ENCODE measurements at places on chromosomes 12 and 14. TPM values are rescaled to one million over a fixed set of nuclear protein-coding genes. Genes with fewer than 3 reads are reported as not detected.

The DEGS2 gene
- total RNA-seq, result not detected

GRCh38 chr14:92846162-92846897 lies 52.2 kb downstream of the GOLGA5 start:
- peaks cover 27% of the 10 kb centered on the region for H3K36me3 ChIP-seq
- H3K27me3 ChIP-seq, result peaks cover 7% of the 10 kb centered on the region
- H3K27ac ChIP-seq, result peak overlapping the region; percentile 43
- peak; percentile 78 for DNase-seq
- peaks cover 19% of the 10 kb centered on the region for H3K4me1 ChIP-seq

- peak overlapping the region; percentile 59 for H3K27ac ChIP-seq
- H3K4me3 ChIP-seq, result peak overlapping the region; percentile 6
- peaks cover 20% of the 10 kb centered on the region for H3K4me1 ChIP-seq
- no peaks in the 10 kb centered on the region for H3K36me3 ChIP-seq
Measured at GRCh38 chr12:85626001-85626783, 210.0 kb downstream of the RASSF9 start.

DNA sequence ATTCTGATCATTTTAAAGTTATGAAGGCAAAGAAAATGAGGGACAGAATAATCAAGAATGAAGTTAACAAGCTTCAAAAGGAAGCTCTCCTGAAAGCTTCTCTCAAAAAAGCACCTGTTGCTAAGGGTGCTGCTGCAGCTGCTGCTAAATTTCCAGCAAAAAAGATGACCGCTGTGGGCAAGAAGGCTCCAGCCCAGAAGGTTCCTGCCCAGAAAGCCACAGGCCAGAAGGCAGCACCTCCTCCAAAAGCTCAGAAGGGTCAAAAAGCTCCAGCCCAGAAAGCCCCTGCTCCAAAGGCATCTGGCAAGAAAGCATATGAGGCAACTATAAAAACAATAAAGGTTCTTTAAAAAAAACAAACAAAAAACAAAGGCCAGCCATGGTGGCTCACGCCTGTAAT lies 52.7 kb upstream of the NR2C1 start:
- no peak for DNase-seq
- H3K4me3 ChIP-seq, result no peak overlapping the region
- peaks cover 5% of the 10 kb centered on the region for H3K36me3 ChIP-seq
- H3K4me1 ChIP-seq, result no peaks in the 10 kb centered on the region
- H3K27ac ChIP-seq, result no peak overlapping the region

Data from HFFc6 (cell line).